BJ (cell line): ENCODE measurements at places on chromosomes 7 and 10. TPM values are rescaled to one million over a fixed set of nuclear protein-coding genes. Genes with fewer than 3 reads are reported as not detected.

GRCh38 chr7:70647801-70648498, 484.0 kb upstream of the GALNT17 start:
- DNase-seq, result no peak

- peak; percentile 38 for DNase-seq
Measured at GRCh38 chr7:140696024-140696679, 356 bp upstream of the NDUFB2 start.

DNA sequence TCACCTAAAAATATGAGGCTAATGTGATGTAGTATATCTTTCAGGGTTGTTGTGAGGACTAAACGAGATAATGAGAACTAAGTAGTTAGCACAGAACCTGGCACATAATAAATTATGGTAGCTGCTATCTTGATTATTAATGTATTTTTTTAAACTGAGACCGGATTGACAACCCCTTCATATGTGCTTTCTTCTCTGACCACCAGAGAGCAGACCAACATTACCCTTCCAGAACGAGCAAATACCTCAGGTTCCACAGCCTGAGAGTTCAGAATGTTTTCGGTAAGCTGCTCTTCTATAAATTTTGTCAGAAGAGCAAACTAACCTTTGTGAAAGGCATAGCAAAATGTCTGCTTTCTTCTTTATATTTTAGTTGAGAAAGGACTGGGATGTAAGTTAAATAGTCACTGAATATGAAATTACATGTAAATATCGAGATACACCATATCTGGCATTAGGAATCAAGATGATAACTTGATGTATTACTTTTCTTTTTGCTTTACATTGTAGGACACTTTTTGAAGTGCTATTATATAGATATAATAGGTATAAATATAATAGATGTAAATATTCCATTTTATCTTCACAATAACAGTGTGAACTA, 13.6 kb upstream of the BPGM start:
- DNase-seq, result no peak

MMP21 gene
- not detected in 2 replicates for polyA plus RNA-seq

DNA sequence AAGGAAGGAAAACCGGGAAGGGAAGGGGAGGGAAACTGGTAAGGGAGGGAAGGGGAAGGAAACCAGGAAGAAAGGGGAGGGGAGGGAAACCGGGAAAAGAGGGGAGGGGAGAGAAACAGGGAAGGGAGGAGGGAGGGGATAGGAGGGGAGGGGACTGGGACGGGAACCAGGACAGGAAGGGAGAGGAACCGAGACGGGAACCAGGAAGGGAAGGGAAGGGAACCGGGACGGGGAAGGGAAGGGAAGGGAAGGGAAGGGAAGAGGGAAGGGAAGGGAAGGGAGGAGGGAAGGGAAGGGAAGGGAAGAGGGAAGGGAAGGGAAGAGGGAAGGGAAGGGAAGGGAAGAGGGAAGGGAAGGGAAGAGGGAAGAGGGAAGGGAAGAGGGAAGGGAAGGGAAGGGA, 13.6 kb downstream of the C10orf67 start:
- no peak for DNase-seq

- DNase-seq, result no peak
Measured at GRCh38 chr10:99681553-99681952, 22.2 kb downstream of the ENTPD7 start.

- no peak for DNase-seq
Measured at GRCh38 chr7:75951506-75951905, 36.6 kb downstream of the POR start.

- DNase-seq, result no peak
Measured at GRCh38 chr10:111146025-111146640, 69.3 kb downstream of the ADRA2A start.

GRCh38 chr7:43747328-43748105, 11.0 kb upstream of the BLVRA start:
- DNase-seq, result no peak

GRCh38 chr10:48765039-48765438, 80.4 kb downstream of the WDFY4 start:
- no peak for DNase-seq

NCF1 gene
- not detected in 2 replicates for polyA plus RNA-seq

TACR2 gene
- polyA plus RNA-seq, result 0.09 TPM in 2 replicates

DNAJB9 gene
- 9.0 and 11.2 TPM in 2 replicates for polyA plus RNA-seq

GRCh38 chr7:901388-902154, 25.2 kb downstream of the GET4 start:
- peak; percentile 12 for DNase-seq

DNA sequence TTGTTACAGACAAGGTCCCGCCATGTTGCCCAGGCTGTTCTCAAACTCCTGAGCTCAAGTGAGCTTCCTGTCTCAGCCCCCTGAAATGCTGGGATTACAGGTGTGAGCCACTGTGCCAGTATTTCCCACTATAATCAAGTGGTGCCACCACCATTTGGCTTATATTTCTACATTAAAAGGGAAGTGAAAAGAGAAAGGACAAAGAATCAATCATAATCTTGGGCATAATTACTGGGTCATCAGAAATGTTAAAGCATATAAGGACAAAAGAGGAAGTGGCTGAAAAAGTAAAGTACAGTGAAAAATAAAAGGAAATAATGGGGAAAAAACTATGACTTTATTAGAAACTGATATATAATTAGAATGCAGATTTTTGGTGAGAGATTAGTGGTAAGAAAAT, 25.7 kb upstream of the ENTPD1 start:
- no peak for DNase-seq

GRCh38 chr10:115981081-115981480, 291.9 kb downstream of the GFRA1 start:
- no peak for DNase-seq

GRCh38 chr10:103669243-103669929, 175.9 kb downstream of the NEURL1 start:
- DNase-seq, result no peak

DNA sequence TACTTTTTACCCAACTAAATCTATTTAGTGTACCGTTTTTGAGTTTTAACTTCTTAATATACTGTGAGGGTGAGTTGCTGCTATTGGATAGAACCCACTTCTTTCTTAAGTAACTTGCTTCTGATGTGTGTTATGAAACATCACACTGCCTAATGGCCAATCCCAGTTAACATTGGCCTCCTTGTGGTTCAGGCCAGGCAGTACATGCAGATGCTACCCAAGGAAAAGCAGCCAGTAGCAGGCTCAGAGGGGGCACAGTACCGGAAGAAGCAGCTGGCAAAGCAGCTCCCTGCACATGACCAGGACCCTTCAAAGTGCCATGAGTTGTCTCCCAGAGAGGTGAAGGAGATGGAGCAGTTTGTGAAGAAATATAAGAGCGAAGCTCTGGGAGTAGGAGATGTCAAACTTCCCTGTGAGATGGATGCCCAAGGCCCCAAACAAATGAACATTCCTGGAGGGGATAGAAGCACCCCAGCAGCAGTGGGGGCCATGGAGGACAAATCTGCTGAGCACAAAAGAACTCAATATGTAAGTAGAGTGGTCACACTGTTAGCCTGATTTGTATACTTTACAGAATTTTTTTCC, 39.7 kb downstream of the TES start:
- DNase-seq, result no peak

DNA sequence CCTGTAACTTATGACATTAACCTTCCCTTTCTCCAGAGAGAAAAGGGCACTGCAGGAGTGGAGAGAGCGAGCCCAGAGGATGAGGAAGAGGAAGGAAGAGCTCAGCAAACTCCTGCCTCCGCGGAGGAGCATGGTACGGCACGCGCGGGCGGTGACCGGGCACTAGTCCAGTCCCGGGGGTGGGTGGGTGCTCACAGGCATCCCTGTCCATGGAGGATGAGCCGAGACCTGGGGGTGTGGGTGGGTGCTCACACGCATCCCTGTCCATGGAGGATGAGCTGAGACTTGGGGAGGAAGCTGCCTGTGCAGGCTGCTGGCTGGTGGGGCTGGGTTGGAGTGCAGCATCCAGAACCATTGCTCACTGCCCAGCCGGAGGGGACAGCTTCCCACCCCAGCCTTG, 23.8 kb downstream of the LRRC27 start:
- no peak for DNase-seq

GRCh38 chr10:16626697-16627096, 105.0 kb upstream of the C1QL3 start:
- no peak for DNase-seq

GRCh38 chr10:110336111-110336721, 31.5 kb upstream of the SMNDC1 start:
- peak; percentile 98 for DNase-seq

DNA sequence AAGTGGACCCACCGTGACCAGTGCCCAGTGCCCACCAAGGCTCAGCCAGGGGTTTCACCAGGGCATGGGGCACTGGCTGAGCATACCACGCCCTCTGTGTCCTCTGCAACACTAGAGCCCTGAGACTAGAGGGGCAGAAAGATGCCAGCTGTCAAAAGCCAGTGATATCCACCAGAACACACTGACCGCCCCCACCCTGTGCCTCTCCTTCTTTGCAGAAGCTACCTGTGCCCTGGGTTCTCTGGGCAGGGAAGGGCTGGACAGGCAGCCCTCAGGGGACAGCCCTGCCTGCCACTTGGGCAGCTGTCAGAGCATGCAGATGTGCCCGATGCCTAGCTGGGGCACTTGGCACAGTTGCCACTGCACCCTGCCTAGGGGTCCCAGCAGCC, 494 bp downstream of the VSIR start:
- DNase-seq, result no peak

FAM180A gene
- 2.0 and 2.1 TPM in 2 replicates for polyA plus RNA-seq

IL6 gene
- 25.7 and 31.0 TPM in 2 replicates for polyA plus RNA-seq

SHTN1 gene
- polyA plus RNA-seq, result 2.8 and 5.0 TPM in 2 replicates

EIF4EBP2 gene
- polyA plus RNA-seq, result 13.4 and 21.9 TPM in 2 replicates

ELFN1 gene
- 0.99 and 1.7 TPM in 2 replicates for polyA plus RNA-seq

FRMD4A gene
- polyA plus RNA-seq, result 21.1 and 31.6 TPM in 2 replicates

GRCh38 chr10:109996225-109996624, 11.6 kb upstream of the ADD3 start:
- no peak for DNase-seq

GRCh38 chr10:75852851-75853484, 421.5 kb downstream of the LRMDA start:
- DNase-seq, result no peak

AS3MT gene
- polyA plus RNA-seq, result 3.0 and 4.5 TPM in 2 replicates

GRB10 gene
- 8.3 and 8.5 TPM in 2 replicates for polyA plus RNA-seq

OR9A2 gene
- not detected in 2 replicates for polyA plus RNA-seq

CDC123 gene
- polyA plus RNA-seq, result 122 and 157 TPM in 2 replicates

GRCh38 chr7:37729181-37729580, 45.6 kb downstream of the GPR141 start:
- DNase-seq, result no peak

- no peak for DNase-seq
Measured at GRCh38 chr7:108016841-108017775, 14.1 kb upstream of the LAMB1 start.

NEUROD6 gene
- polyA plus RNA-seq, result not detected in 2 replicates

- DNase-seq, result no peak
Measured at GRCh38 chr7:114885836-114886235, 36.1 kb upstream of the MDFIC start.

GRCh38 chr10:88473989-88474883, 108.9 kb downstream of the RNLS start:
- no peak for DNase-seq

- DNase-seq, result no peak
Measured at GRCh38 chr10:73093922-73094850, 2.5 kb downstream of the P4HA1 start.

CALHM3 gene
- polyA plus RNA-seq, result 0.09 TPM in 1 of 2 replicates, not detected in the other

- no peak for DNase-seq
Measured at GRCh38 chr10:60234551-60234950, 155.1 kb downstream of the ANK3 start.

DNA sequence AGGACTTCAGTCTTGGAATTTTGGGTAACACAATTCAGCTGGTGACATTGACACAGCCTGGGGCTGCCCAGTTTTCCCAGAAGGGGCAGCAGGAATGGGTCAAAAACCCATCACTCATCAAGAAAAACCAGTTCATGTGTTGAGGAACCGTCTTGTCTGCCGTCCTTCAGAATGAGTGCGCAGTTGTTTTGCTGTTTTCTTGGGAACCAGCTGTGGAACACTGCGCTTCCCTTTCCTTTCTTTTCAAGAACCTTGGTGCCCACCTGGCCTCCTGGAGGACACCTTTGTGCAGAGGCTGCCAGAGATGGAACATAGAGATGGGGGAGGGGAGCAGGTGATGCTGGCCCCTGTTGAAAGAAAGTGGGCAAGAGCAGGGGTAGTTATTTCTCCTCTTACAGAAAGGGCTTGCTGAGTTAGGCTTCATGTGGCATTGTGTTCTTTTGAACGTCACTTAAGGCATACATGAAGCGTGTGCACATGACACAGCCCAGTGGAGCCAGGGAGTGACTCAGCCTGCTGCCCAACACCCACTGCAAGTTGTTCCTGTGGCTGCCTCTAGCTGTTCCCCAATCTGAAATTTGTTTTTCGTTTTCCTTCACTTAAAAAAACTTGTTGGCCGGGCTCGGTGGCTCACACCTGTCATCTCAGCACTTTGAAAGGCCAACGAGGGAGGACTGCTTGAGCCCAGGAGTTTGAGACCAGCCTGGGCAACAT, 87.4 kb upstream of the TNS3 start:
- peak; percentile 79 for DNase-seq

DNA sequence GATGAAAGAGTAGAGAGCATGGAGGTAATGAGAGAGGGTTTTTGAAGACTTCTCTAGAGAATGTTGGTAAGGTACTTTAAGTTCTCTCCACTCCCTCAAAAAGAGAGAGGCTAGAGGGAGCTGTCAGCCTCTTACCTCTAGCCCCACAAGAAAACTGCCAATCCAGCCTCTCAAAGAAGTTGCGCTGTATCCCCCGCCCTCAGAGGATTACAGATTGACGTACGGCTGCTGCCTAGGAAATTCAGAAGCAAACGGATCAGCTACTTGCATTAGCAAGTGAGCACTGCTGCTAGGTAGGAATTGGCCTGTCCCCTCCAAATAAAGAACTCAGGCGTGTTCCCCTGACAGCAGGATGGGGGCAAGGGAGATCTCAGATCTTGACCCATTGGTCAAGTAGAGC, 34.2 kb downstream of the TYW1B start:
- no peak for DNase-seq

GPR15LG gene
- polyA plus RNA-seq, result not detected in 2 replicates

NKX2-3 gene
- not detected in 2 replicates for polyA plus RNA-seq

- no peak for DNase-seq
Measured at GRCh38 chr7:45073786-45074527, 14.8 kb downstream of the NACAD start.

DNA sequence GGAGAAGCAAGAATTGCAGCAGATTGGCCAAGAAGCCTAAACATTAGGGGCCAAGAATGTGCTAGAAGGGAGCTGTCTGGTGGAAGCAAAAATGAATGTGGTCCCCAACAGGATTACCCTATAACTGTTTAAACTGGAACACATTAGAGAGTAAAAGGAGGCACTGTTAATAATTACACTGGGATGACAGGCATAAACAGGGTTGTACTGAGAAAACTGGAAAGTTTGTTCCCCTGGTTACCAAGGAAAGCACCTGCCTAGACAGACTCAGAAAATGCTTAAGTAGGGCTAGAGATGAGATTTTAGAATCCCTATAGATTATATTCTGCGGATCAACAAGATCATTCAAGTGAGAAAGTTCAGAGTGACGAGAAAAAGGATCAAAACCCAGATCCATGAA, 100.8 kb downstream of the CTTNBP2 start:
- no peak for DNase-seq

DNA sequence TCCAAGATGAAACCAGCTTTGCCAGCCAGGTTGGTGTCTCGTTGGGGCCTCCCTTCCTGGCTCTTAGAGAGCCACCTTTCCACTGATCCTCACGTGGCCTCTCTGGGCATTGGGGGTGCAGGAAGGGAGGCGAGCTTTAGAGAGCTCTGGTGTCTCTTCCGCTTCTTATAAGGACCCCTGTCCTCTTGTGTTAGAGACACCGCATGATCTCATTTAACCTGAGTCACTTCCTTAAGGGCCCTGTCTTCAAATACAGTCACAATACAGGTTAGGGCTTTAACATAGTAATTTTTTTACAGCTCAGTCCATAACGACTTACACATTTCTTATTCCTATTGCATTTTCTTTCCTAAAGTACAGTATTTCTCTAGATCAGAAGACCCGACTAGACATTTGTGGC, 535.8 kb downstream of the SDK1 start:
- DNase-seq, result no peak

GRCh38 chr7:155468785-155469148, 10.8 kb downstream of the EN2 start:
- DNase-seq, result no peak
